Muscle of arm (tissue), 14 donors: ENCODE measurements at places on chromosomes 2 and 18. TPM values are rescaled to one million over a fixed set of nuclear protein-coding genes. Genes with fewer than 3 reads are reported as not detected.
A peak's percentile ranks its signal among the peaks of the same experiment; 100 is the strongest.

Gene RAPGEF4
- 3.8 TPM for polyA plus RNA-seq

Gene POTEJ
- not detected for polyA plus RNA-seq

DNA sequence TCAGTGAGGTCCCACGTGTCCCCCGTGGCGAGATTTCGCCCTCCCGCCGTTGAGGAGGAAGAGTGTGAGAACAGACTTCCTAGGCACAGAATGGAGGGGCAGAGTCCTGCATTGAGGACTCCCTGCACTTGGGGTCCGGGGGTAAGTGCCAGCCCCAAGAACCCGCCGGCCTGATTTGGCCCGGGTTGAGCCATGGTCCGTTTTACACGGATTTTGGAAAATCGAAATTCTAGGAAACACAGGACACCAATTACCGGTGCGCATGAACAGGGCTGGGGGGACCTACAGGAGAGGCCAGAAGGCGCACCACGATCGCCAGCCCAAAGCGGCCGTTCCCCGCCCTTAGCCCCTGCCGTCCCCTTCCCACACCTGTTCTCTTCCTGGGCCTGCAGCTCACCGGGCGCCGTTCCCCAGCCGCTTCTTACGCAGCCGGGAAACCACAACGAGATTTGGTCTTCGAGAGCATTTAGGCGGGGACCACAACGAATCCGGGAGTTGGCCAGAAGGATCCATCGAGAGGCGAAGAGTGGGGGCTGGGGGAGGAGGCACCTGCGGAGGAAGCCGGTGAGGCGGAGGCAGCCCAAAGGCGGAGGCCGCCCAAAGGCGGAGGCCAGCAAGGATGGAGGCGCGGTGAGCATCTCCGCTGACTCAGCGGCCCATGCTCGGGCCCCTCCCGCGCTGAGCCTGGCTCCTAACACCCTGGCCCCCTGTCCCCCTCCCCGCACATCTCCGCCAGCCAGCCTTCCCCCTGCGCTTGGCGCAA lies 464 bp upstream of the TLX2 start:
- DNase-seq = no peak

DNA sequence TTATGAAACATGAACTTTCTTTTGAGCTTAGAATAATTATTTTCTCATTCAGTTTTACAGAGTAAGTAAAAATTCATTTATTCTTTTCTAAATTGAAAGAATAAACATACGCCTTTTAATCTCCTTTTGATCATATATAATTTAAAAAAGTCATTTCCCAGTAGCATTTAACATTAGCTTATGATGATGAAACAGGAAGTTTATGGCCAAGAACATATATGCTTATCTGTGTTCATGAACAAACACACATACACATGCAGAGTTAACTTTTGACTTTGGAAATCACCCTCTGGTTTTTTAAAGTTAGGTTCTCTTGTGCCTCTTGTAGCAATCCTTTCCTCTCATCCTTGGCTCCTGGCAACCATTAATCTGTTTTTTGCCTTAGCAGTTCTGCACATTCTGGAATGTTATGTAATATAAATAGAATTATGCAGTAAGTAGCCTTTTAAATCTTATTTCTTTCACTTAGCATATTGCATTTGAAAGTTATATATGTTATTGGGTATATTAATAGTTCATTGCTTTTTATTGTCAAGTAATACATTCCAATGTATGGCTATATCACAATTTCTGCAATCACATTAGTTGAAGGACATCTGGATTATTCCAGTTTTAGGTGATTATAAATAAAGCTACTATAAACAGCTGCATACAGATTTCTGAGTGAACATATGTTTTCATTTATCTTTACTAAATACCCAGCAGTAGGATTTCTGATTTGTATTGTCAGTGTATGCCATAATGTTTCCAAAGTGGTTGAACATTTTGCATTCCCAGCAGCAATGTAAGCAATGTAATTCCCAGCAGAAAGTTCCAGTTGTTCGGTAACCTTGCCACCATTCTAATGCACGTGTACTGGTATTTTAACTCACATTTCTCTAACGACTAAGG lies 210.3 kb downstream of the ZRANB3 start:
- no peak for DNase-seq

GRCh38 chr2:182915369-182916326 lies 49.2 kb upstream of the FRZB start:
- peak; percentile 5 for DNase-seq

GRCh38 chr2:177165061-177165583 lies 47.5 kb upstream of the HNRNPA3 start:
- peak; percentile 80 for DNase-seq

DNA sequence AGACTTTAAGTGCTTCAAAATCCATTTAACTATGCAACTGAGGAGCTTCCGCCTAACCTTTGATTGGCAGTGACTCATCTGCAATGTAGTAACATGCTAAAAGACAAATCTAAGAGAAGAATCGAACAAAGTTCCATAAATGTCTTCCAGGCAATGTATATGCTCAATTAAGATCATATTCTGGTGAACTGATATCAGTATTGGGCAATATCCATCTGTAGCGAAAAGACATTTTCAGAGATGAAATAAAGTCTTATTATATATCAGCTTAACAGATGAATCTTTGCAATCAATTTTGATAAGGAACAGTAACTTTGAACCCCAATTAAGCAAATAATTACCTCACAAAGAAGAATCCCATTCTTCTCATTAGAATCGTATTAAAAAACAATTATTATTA lies 11.6 kb downstream of the ZC3H8 start:
- no peak for DNase-seq

DNA sequence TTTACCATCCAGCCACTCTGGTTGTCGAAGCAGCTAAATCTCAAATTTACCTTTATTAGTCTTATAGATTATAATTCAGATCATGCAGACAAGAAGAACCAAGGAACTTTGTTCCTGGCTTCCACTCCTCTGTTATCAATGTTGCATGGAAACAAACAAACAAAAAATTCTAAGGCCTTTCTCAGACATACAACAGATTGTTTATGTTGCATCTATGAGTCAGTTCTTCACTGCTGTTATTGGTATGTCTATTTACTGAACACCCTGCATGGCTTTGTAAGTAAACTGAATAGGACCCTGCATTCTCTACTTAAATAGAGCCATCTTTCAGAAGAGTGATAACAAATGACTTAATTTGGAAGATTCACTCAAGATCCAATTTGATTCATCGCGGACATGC lies 1.6 kb upstream of the ANKRD44 start:
- no peak for DNase-seq

Gene RND3
- polyA plus RNA-seq = 38.1 TPM

GRCh38 chr2:221845021-221845365 lies 272.9 kb upstream of the EPHA4 start:
- DNase-seq = no peak

GRCh38 chr18:74531043-74531442 lies 3.3 kb upstream of the CNDP1 start:
- no peak for DNase-seq

- DNase-seq = no peak
Measured at GRCh38 chr18:78675231-78675630, 304.4 kb upstream of the SALL3 start.

DNA sequence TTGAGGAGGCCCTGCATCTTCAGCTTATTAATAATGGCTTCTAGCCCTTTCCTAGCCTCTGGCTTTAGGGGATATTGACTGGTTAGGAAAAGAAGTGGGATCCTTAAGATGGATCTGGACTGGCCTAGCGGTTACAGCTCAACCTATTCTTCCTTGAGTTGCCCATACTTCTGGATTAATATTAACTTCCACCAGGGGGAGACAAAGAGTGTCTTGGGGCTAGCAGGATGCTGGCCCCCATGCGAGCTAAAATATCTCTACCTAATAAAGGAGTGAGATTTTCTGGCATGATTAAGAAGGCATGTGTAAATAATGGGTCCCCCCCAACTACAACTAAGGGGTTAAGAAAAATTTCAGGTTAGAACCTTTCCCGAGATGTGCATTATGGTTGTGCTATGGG lies 23.2 kb upstream of the PLA2R1 start:
- DNase-seq = no peak

Gene TMEM182
- polyA plus RNA-seq = 239 TPM

- no peak for DNase-seq
Measured at GRCh38 chr18:31489311-31489710, 8.7 kb upstream of the DSG2 start.

GRCh38 chr2:55001716-55002115 lies 48.5 kb downstream of the RTN4 start:
- no peak for DNase-seq

DNA sequence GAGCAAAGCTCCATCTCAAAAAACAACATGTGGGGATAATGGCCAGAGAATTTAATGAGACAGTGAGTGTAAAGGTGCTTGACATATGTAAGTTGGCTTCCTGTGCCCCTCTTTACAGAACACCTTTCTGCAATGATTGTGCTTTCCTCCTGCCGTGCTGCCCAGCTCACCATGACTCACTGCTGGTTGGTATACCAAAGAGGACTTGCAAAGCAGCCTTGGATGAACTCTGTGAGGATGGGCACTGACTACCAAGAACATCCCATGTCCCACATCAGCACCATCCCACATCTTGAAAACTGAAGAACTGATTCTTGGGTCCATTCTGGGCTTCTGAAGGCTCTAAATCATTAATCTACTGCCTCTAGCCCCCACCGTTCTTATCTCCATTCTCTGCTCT lies 52.2 kb downstream of the NGEF start:
- DNase-seq = no peak

GRCh38 chr18:57603871-57604270 lies 17.4 kb upstream of the FECH start:
- no peak for DNase-seq

DNA sequence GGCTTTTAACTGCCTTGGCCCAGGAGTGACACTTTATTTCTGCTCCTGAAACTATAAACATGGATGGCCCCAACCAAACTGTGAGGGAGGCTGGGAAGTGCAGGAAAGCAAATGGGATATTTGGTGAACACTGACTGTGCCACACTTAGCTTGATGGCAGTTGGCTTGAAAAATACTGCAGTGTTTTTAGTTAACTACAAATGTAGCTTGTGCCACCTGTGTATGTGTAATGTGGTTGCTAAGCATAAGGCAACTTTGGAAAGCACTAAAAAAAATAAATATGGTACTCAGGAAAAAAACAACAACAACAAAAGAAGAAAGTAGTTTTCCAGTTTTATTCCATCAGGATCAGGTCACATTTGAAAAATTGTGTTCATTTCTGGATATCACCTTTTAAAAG lies 73.8 kb downstream of the CD28 start:
- DNase-seq = no peak
